Astrocyte (in vitro differentiated cells and primary cell): ENCODE measurements at places on chromosomes 7 and 10. TPM values are rescaled to one million over a fixed set of nuclear protein-coding genes. Genes with fewer than 3 reads are reported as not detected.

The CFTR gene
- total RNA-seq, result 0.38 and 2.5 TPM in 2 replicates

- H3K27ac ChIP-seq, result no peak overlapping the region
- H3K36me3 ChIP-seq, result no peaks in the 10 kb centered on the region
- DNase-seq, result no peak
- no peaks in the 10 kb centered on the region for H3K4me1 ChIP-seq
- H3K4me3 ChIP-seq, result no peak overlapping the region
Measured at GRCh38 chr7:85150624-85151023, 36.2 kb downstream of the SEMA3D start.

DNA sequence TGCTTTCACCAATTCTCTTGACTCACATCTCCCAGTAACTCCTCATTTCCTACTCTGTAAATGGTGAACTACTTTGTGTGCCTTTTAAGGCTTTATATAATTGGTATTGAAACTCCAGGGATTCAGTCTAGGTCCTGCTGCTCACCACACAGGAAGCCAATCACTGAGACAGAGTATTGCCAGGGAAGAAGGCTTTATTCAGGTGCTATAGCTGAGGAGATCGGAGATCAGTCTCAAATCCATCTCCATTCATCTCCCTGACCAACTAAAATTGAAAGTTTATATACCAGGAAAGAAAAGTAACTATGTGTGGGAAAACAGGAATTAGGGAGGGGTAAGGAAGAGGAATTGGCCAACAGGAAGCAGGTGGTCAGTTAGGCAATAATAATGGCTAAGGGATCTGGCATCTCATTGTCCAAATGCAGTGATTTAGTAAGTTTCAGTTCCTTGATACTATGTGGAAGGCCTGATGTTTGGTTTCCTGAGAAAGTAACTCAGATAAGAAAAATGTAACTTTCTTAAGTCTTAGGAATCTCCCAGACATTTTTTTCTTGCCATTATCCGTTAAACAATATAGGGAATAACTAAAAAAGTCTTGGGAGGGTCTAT, 10.2 kb upstream of the SDHAF3 start:
- H3K27ac ChIP-seq, result no peak overlapping the region
- no peaks in the 10 kb centered on the region for H3K27me3 ChIP-seq
- no peak for DNase-seq
- no peaks in the 10 kb centered on the region for H3K36me3 ChIP-seq
- H3K4me1 ChIP-seq, result no peaks in the 10 kb centered on the region

- no peak for DNase-seq
- no peak overlapping the region for H3K4me3 ChIP-seq
- no peaks in the 10 kb centered on the region for H3K27me3 ChIP-seq
Measured at GRCh38 chr10:122986335-122986734, 6.1 kb downstream of the PSTK start.

DNA sequence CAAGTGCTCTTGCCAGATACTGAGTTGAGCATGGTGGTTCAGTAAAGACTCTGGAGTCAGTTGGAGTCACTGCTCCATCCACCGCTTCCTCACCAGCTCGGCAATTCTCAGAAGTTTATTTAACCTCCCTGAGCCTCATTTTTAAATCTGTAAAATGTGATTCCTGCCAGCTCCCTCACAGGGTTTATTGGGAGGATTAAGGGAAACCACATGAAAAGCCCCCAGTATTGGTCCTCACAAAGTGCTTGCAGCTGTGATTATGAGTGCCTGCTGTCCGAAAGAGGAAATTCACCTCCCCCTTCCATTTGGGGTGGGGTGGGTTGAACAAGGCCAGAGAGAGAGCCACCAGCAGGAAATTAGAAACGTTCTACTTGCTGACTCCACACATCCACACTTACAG, 99.0 kb downstream of the AOAH start:
- H3K36me3 ChIP-seq, result no peaks in the 10 kb centered on the region
- H3K27ac ChIP-seq, result no peak overlapping the region
- no peaks in the 10 kb centered on the region for H3K27me3 ChIP-seq
- DNase-seq, result no peak
- H3K4me3 ChIP-seq, result no peak overlapping the region

DNA sequence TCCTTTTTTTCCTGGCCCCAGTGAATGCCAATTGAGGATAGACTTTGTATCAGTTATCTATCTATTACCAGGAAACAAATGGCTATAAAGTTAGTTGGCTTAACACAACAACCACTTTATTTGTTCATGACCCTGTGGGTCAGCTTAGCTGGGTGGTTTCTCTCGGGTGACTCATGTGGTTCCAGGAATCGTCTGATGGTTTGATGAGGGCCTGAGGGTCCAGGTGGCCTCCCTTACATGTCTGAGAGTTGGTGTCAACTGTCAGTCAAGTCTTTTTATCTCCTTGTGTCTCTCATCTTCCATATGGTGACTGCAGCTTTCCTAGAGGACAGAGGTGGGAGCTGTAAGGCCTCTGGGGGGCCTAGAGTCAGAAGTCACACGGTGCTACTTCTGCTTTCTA, 15.3 kb upstream of the MAPK8 start:
- H3K27ac ChIP-seq, result no peak overlapping the region
- DNase-seq, result no peak
- H3K4me3 ChIP-seq, result no peak overlapping the region
- H3K4me1 ChIP-seq, result peaks cover 4% of the 10 kb centered on the region
- H3K36me3 ChIP-seq, result no peaks in the 10 kb centered on the region
